ENCODE measurements at places on chromosomes 11 and 22.

- DNase-seq: no peak
These were observed 6.8 kb downstream of the GTSE1 start for GRCh38 chr22:46303347-46303965.

GRCh38 chr11:1750481-1750839 is at the start of gene IFITM10:
IFITM10 (minus strand) TSS chr11:1750595; CDS start chr11:1750442, 153 bp downstream.
- no peak for DNase-seq

- no peak for DNase-seq
These were observed 6.1 kb upstream of the CHST1 start for GRCh38 chr11:45671246-45672171.

- no peak for DNase-seq
These were observed 26.6 kb upstream of the CASP4 start for GRCh38 chr11:104995001-104995408.

DNA sequence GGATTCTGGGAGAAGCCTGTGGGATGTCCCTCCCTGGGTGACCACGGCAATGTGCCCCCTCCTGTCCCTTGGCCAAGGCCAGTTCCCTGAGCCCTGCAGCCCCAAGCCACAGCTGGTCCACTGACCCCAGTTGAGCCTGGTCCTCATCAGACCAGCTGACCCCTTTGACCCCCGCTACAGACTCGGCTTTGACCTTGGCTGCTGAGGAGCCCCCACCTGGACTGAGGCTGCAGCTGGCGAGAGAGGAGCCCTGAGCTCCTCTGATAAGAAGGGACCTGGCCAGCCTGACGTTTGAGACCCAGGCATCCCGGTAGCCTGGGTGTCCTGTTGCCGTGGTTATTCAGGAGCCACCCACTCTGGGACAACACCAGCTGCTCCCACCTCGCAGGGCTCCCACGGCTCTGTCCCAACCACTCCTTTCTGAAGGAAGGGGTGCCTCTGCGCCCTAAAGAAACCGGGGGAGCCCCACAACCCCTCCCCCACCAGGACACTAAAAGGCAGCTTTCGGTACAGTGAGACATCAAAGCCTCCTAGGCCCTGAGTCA is 3.0 kb downstream of the ASCL2 start:
- no peak for DNase-seq

DNA sequence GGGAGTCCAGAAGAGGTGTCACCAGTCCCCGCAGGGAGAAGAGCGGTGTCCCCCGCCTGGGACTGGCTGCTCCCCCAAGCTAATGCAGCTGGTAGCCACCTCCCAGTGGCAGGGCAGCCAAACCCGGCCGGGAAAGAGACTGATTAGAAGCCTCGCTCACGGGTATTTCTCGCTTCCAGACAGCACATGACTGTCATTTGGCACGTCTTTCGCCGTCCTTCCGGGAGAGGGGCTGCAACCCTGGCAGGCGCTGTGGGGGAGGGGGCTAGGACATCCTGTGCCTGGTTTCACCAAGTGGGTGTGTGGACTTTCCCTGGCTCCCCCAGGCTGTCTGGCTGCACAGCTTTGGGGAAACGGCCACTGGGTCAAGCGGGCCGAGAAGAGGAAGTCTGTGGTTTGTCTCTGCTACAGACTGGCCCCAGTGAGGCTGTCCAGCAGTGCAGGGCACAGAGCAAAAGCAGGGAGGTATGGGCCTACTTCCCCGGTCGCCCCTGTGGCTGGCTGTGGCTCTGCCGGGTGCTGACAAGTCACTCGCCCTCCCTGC is 3.8 kb downstream of the CD81 start:
- peak; percentile 6 for DNase-seq
